ENCODE measurements at places on chromosomes 3 and 15.

DNA sequence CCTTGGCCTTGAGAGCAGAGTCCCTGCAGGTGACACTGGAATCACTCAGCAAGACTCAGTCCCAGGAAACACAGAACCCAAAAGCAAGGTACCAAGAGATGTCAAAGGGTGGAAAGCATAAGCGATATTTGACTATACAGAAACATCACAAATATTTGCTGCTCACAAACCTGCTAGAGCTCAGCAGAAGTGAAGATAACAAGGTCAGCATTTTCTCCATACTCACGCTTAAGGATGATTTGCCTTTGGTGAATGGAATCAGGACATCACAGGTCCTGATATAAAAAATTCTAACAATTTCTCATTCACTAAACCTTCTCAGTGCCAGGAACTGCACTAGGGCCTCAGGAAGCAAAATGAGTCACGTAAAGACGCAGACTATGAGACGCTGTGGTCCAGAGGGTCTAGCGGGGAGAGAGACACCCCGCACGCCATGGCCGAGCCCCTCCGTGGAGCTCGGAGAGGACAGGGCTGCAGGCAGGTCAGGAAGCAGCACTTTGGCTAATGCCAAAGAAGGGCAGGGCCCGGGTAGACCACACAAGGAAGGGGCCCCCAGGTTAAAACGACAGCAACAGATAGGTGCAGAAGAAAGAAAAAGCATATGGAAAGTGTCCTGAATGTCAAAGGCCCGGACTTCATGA is 10.7 kb downstream of the PCSK6 start:
- no peak for DNase-seq

GRCh38 chr3:14277557-14277956 is 98.9 kb downstream of the LSM3 start:
- no peak for DNase-seq

DNA sequence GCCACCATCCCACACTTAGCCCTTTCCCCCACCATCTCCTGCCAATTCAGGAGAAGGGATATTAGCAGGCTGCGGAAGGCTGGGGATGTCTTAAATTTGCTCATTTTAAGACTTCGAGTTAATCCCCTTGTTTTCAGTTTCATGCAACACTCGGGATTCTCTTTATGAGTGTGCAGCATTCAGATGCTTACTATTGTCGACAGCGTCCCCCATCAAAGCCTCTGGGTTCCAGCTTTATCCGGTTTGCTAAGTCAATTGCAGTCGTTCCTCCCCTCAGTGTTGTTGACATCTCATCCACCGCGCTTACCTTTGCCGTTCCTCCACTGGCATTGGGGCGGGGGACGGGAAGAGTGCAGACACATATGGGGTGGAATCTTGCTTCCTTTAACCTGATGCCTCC is 220.2 kb downstream of the VPS13C start:
- DNase-seq = no peak

DNA sequence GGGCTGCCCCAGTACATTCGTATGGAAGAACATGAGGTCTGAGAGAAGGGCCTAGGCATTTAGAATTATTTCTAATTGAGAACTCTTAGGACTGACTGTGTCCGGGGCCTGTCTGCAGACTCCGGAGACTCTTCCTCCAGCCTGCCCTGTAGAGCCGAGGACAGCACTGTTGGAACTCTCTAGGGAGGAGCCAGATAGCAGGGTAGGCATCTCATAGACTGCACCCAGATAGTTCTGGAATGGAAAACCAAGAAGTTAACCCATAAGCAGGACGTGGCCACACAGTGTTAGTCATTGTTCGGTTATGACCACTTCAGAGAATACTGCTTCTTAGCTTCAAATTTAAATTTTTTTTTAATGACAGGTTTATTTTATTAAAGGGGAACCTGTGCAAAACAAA is 59.5 kb downstream of the SNRK start:
- DNase-seq = no peak
